ENCODE measurements at places on chromosomes 5 and 9. TPM values are rescaled to one million over a fixed set of nuclear protein-coding genes. Genes with fewer than 3 reads are reported as not detected.
A peak's percentile ranks its signal among the peaks of the same experiment; 100 is the strongest.

GRCh38 chr5:55300890-55301289 lies 6.6 kb downstream of the DHX29 start:
- no peak for DNase-seq

DNA sequence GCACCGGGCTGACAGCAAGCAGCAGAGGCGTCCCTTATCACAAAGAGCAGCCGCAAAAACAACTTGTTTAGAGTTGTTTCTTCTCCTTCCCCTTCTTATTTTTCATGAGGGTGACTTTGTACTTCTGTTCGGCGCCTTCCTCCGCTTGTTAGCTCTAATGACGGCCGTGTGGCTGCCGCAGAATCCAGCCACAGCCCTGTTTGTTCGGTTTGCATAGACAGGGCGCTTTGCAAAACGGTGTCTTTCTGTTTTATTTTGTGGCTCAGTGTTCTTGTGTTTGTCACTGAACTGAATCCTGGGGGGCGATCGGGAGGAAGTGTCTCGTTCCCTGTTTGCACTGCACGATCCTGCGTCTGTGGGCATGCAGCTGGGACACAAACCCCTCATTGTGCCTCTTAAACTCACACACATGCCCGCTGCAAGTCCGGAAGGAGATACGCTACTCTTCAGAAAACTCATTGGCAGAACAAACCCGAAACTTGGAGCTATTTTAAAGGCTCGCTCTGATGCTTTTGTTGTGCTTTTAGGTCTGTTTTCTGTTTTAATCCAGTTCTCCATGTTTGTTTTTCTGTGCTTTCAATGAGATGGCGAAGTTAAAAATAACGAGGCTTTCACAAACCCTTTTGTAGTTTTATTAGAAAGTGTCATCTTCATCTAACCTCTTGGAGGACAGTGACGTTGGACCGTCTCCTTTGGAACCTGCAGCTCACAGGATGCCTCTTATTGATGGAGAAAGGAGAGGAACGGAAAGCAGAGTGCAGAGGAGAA lies 213.9 kb downstream of the IRX2 start:
- DNase-seq, result no peak

GRCh38 chr5:151570058-151570457 lies 21.1 kb downstream of the FAT2 start:
- no peak for DNase-seq

GRCh38 chr9:124267271-124267807 lies 9.6 kb downstream of the NEK6 start:
- peak; percentile 80 for DNase-seq

- no peak for DNase-seq
These were observed 384 bp upstream of the MRPS2 start for GRCh38 chr9:135500071-135500524.

DNA sequence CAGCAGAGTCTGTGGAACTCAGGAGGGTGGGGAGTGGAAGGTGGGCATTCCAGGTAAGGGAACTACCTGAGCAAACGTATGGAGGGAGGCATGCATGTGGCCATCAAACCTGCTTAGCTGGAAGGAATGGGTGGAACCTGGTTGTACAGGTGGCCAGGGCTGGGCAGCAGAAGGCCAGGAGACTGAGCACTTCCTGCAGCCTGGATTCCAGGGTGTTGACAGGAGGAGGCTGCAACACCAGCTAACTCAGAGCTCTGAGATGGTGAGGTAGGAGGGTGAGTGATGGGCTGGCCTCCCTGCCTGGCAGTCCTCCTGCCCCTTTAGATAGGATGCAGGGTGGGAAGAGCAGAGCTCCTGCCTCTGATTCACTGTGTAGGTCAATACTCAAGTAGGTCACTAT lies 92.5 kb upstream of the CPEB4 start:
- DNase-seq, result no peak

DNA sequence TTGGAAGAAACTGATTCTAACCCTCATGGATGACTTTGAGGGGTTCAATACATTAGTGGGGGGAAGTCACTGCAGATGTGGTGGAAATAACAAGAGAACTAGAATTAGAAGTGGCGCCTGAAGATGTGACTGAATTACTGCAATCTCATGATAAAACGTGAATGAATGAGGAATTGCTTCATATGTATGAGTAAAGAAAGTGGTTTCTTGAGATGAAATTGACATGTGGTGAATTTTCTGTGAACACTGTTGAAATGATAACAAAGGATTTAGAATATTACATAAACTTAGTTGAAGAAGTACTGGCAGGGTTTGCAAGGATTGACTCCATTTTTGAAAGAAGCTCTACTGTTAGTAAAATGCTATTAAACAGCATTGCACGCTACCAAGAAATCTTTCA lies 113.0 kb downstream of the UGCG start:
- no peak for DNase-seq

- no peak for DNase-seq
These were observed 96.6 kb downstream of the SYK start for GRCh38 chr9:90898228-90898627.

DNA sequence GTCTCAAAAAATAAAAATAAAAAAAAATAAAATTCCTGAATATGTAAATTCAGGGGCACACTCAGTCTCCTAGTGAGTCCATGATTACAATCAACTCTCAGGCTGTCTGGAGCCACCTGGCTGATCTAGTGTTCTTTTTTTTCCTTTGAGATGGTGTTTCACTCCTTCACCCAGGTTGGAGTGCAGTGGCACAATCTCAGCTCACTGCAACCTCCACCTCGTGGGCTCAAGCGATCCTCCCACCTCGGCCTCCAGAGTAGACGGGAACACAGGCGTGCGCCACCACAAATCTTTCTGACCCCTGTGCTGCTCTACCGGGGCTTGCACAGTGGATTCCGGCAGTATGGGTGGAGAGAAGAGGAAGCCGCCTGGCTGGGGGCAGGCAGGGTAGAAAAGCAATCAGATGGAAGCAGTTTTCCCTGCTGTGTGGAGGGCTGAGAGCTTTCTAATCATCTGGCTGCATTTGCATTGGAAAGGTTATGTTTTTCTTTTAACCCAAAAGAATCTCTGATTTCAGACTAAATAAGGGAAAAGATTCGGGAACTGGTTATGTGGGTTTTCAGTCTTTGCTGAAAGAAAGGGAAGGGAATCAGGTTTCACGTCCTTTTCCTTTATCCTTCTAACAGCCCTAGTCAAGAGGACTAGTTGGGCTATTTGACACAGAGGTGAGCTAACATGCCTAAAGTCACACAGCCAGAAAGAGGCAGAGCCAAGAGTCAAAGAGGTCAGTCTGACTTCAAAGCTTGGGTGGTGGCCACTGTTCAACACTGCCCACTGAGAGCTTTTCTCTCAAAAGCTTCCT lies 26.3 kb upstream of the CORO2A start:
- peak; percentile 68 for DNase-seq

DNA sequence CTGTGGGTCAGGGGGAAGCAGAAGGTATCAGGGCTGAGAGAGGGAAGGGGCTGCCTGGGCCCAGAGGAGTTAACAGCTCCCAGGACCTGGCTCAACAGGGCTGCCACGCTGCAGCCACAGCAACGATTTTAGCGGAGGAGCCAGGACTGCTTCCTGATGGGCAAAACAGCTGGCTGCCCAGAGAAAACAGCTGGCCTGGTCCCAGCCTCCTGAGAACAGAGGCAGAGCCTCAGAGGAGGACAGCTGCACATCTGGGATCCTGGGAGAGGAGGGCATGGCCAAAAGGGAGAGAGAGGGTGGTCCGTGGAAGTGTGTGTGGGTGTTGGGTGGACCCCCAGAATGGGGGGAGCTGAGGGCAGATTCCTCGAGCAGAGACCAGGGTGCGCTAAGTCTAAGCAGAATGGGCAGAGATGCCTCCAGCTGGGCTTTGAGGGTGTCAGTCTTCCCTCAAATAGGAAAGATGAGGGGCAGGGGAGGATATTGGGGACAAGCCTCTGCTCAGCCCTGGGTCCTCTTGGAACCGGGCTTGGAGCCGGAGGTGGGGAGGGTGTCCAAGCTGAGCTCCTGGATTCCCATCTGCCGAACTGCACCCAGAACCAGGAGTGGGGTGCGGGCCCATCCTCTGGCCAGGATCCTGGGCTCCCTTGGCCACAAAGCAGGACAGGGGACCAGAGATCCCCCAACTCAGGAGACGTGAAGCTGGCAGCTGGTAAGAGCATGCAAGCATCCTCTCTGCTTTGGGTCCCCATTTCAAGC lies 9.1 kb upstream of the CERCAM start:
- no peak for DNase-seq

DNA sequence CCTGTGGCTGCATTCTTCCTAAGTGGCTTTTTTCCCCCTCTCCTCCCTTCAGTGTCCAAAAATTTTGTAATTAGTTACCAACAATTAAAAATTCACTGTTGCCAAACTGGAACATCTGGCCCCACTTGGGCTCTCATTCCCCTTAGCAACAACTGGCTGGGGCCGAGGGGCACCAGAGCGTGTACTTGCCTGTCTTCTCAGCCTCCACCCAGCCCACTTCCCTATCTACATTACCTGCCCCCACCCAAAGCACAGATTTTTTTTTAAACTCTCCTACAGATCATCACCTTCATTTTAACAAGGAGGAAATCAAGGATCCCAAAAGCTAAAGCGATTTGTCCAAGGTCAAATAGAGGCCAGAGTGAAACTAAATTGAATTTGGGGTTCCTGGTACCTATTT lies 278.8 kb downstream of the EBF1 start:
- DNase-seq, result no peak

DNA sequence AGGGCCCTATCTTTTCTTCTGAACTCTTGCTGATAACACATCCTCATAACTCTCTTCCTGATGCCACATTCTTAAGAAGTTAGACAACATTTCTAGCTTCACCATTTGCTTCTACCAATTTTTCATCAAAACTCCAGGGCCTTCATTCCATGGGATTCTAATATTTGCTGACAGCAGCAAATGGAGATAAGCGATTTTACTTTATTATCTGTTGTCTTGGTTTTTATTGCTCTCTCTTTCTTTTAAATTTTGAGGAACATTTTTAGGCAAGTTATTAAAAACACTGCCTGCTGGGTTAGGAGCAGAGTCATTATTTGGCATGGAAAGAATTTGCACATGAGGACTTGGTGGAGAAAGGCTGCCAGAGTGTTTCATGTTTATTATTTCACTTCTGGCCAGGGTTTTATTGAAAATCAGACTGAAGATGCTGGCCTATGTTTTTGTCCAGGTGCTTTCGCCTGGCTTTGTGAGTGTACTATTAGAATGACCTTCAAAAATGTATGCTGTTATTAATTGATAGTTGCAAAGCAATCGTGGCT lies 27.7 kb downstream of the NSG2 start:
- no peak for DNase-seq

DNA sequence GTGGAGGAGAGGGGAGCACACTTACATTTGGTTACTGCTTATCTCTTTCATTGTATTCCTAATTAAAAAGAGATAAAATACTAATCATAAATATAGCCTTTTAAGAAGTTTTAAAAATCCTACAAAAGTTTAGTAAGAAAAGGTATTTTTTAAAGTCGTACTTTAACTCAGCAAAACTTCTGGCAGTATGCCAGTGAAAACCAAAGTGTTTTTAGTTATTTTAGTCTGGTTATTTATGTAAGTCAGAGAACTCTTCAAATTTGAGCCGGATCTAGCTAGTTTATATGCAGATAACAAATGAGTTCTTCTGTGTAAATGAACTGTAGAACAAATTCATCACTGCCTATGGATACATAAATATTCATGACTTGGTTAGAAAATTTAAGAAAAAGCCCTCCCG lies 36.5 kb upstream of the ANKDD1B start:
- DNase-seq, result no peak

DNA sequence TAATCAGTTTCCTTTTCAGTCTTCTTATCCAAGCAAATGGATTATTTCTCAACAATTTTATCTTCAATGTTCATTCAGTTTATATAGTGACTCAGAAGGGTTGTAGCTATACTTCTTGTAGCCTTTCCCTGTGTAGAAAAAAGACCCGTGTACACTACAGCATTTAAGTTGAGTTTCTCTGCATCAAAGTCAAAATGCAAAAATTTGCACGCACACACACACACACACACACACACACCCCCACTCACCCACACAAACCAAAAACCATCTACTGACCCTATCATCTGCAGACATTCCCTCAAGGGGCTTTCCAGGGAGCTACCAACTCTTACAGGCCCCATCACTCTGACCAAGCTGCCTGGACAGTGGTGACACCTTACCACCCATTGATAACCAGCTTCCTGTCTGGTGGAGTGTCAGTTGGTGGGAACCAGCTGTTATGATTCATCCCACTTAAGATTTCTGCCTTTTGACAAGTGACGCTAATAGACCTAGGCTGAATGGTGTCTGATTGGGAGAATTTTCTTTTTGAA lies 12.2 kb upstream of the ELL2 start:
- no peak for DNase-seq

DNA sequence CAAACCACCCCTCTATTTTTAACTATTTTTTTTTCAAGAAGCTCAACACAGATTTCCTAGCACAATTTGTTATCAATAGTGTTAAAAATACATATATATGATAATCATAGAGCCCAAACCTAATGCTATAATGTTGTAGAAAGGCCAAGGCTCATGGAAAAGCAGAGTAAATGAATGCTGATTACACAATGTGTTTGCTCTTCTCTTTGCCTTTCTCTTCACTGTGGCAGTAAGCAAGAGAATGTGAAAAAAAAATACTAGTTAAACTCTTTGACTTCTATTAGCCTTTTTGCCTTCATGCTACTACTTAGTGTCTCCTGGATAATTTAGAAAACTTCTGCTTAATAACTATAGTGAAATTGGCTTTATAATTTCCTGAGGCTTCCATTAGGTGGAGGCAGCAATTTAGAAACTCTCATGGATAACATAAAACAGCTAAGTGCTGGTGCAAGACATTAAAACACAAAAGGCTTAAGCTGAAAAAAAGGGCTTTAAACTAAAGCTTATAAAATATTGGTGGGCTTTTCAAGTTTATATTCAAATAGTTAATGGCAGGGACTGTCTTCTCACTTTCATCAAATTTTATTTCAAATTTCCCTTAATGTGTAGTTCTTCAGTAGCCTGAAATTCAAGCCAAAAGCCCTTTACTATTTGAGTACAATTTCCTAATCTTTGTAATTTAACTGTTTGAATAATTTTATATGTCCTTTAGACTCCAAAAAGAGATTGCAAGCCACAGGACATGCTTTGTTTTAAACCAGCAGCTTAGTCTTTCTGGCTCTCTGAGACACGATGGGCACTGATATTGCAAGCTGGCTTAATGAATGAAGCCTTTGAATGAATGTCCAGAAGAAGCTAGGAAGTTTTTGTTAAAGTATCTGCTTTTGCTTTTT lies 2031.8 kb upstream of the CDH6 start:
- DNase-seq, result no peak

DNA sequence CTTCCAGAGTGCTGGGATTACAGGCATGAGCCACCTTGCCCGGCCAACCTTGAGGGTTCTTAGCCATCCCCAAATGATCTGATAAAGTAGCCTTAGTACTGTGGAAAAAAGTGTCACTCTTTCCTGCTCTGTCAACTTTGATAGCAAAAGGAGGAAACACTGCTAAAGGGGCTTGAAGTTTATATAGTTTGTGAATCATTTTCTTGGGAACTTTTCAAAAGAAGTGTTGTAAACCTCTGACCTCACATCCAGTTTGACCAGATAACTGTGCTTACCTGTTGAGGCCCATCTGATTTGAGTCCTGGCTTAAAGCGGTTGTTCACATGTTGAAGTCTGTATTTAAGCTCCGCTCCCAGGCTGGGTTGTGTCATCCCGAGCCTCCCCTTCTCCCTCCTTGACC lies 303.3 kb downstream of the DOCK8 start:
- DNase-seq, result no peak

The POLR3G gene
- total RNA-seq, result 2.2 TPM

The CD74 gene
- 89.1 TPM for total RNA-seq

The IL3 gene
- not detected for total RNA-seq

The ALDH1A1 gene
- total RNA-seq, result 527 TPM

The TNPO1 gene
- total RNA-seq, result 27.2 TPM

The MEIKIN gene
- total RNA-seq, result not detected

The RETREG1 gene
- 25.2 TPM for total RNA-seq

The PCDHA1 gene
- not detected for total RNA-seq

The PCDHAC1 gene
- 0.28 TPM for total RNA-seq
